Kidney epithelial cell (primary cell): ENCODE measurements at places on chromosomes 13 and 19.
A peak's percentile ranks its signal among the peaks of the same experiment; 100 is the strongest.

DNA sequence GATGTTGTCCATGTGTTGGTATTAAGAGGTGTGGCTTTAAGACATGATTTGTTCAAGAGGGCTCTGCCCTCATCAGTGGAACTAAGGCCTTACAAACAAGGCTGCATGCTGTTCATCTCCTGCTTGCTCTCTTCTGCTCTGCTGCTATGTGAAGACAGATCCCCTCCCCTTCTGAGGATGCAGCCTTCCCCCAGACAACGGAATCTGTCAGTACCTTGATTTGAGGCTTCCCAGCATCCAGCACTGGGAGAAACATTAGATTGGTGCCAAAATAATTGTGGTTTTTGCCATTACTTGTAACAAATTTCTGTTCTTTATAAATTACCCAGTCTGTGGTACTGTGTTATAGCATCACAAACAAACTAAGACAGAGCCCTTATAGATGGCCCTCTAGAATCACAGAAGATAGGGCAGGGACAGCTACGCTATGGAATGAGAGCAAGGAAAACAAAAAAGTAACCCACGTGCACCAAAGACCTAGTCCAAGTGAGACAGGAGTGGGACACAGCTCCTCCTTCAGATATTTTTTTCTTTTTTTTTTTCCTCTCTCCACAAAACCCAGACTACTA, 151.5 kb upstream of the RXFP2 start:
- no peak for DNase-seq

- DNase-seq = no peak
Measured at GRCh38 chr13:39490136-39490535, 112.9 kb downstream of the LHFPL6 start.

DNA sequence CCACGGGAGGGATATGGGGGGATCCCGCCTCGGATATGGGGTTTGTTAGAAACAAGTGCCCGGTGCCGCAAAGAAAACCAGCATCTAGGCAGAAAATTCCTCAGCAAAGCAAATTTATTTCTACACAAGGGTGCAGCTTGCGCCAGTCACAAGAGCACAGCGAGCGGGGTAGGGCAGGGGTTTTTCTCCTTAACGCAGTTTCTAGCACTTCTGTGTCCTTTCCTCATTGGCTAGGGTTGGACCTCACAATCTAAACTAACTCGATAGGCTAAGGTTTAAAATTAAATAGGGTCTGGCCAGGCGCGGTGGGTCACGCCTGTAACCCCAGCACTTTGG, 595 bp downstream of the ZNF440 start:
- no peak for DNase-seq

DNA sequence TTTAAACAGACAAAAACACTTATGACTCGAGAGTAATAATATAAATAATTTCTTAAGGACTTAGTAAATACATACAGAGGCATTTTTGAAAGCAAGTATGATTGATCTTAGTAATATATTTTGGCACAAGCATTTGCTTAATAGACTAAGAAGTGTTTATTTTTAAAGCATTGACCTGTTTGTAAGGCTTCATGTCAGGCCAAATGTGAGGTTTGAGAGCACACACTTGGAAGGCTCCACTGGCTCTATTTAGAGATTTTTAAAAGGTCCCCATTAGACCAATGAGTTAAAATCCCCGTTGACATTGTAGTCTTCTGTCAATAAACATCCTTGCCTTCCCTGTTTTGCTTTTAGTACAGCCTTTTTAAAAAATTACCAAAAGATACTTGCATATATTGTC, 50.4 kb downstream of the ATP8A2 start:
- no peak for DNase-seq

DNA sequence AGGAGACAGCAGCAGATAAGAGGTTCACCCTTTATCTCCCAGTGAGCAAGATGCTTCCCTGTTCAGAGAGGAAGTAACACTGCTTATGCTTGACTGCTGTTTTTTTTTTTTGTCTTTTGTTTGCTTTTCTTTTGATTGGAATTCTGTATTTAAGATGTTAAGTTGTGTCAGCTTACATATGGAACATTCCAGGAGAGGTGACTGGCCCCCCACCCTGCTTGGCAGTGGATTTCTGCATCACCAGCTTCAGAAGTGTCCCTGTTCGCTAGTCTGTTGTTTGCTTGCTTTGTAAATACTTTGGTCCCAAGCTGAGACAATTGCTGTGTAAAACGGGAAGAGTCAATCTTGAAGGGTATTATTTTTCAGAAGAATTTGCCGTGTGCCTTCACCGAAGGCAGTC, 43.0 kb downstream of the IFT88 start:
- DNase-seq = no peak

GRCh38 chr13:100668408-100668807, 6.2 kb downstream of the TMTC4 start:
- peak; percentile 45 for DNase-seq

GRCh38 chr13:46992383-46992952, 95.6 kb upstream of the HTR2A start:
- DNase-seq = no peak

DNA sequence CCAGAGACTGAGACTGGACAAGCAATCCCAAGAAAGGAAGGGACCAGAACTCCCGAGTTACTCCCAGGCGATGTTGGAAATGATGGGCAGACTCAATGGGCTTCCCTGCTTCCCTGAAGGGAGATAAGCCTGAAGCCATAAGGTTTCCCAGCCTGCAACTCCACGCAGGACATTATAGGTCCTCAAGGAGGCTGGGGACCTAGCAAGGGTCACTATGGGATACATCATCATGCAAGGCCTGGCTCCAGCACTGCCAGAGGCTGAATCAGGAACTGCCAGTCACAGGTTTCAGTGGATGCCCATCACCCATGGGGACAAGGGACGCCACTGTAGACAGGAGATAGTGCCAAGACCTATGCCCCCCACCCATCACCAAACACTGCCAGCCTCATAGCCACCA, 338.7 kb downstream of the IRS2 start:
- no peak for DNase-seq

GRCh38 chr13:37526710-37527473, 71.7 kb downstream of the POSTN start:
- DNase-seq = no peak

DNA sequence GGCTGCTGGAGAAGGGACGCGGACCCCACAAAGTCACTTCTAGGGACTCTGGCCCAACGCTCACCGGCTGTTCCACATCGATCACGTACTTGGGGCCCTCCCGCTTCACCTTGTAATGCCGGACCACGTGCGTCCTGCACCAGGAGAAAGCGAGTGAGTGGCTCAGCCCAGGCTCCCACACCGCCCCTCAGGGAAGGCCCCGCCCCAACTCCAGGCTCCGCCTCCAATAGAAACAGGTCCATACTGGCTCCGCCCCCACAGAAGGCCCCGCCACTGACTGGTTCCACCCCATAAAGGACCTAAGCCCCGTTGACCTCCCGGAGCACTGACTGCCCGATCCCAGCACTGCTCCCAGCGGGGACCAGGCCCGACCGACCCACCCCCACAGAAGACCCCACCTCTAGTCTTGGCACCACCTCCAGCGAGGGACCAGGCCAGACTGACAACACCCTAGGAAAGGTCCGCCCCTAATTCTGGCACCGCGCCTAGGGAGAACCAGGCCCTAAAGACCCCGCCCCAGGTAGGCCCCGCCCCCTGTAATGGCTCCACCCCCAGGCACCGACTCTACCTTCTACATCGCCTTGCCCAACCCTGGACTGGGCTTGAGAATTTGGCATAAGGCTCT, 11.3 kb downstream of the STAP2 start:
- no peak for DNase-seq

DNA sequence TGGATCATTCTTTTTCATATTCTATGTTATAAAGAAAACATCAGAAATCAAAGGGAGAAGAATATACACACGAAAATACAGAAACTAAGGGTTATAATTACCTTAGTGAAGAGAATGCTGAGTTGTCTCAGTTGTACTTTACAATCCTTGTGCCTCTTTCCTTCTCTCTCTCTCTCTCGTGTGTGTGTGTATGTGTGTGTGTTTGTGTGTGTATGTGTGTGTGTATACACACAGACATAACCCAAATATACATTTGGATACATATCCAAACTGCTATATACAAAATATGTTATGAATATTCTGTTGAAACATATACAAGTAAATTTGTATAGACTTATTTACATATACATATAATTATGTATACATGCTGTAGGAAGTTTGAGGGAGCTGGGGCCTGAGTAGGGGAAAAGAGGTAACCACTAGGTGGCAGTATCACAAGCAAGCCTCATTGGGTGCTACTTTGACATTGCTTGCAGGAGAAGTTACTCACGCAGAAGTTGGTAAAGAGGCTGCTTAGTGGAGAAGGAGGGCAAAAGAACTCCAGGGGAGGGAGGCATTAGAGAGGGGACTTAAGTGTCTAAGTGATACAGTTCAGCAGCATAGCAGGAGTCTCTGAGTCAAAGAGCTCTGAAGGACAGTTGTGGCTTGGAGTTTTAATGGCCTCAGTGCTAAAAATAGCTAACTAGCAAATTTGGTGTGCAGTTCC, 465.1 kb upstream of the PCDH20 start:
- DNase-seq = no peak

GRCh38 chr13:98223741-98224140, 46.7 kb upstream of the RNF113B start:
- no peak for DNase-seq

GRCh38 chr13:112130418-112130817, 63.5 kb downstream of the SOX1 start:
- DNase-seq = no peak

- DNase-seq = no peak
Measured at GRCh38 chr13:42821437-42821836, 40.1 kb downstream of the FAM216B start.

- DNase-seq = peak; percentile 79
Measured at GRCh38 chr19:48492925-48493717, 18.5 kb downstream of the LMTK3 start.

DNA sequence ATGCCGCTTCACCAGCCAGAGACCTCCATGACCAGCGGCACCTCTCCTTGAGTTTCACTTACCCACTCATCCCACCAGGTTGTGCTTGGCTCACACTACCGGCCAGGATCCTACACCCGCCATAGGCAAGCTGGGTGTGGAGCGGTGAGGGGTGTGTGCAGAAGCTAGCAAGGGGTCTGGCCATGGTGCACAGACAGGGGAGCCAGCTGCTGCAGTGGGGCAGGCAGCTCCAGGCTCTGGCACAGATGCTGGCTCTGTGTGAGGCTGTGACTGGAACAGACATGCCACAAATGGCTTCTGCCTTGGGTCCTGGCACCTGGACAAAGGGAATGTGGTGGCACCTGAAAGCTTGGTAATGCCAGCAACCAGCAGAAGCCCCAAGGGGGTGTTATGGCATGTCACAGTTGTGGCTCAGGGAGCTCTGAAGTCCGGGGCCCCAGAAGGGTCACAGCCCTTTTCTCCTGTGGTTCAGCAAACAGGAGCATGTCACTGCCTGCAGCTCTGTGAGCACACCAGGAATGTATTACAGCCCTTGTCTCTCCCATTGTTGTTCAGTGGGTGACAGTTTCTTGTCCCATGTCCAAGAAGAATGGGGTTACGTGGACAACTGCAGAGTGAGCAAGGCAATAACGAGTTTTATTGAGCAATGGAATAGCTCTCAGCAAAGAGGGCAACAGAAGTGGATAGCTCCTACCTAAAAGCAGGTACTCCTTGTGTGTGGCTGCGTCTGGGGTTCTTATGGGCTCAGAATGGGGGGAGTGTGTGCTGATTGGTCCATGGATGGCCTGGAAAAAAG, 2791.0 kb upstream of the PCDH20 start:
- no peak for DNase-seq

- DNase-seq = peak; percentile 80
Measured at GRCh38 chr13:33194820-33195692, 90.5 kb downstream of the STARD13 start.

- DNase-seq = no peak
Measured at GRCh38 chr13:105702441-105702840, 833.0 kb downstream of the EFNB2 start.

DNA sequence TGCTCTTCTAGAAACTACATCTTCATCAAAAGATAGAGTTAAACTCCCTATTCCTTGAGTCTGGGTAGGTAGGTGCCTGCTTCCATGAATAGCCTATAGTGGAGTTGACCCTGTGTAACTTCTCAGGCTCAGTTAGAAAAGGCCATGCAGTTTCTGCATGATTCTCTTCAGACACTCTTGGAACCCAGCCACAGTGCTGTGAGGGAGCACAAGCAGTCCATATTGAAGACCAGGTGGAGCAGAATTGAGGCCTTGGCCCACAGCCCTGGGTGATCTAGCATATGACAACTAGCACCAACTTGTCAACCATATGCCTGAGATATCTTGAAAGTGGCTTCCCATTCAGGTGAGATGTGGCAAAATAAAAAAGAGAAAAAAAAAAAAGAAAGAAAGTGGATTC, 10.3 kb upstream of the PAN3 start:
- no peak for DNase-seq
